HT-29 (cell line): ENCODE measurements at places on chromosomes 11 and 22. TPM values are rescaled to one million over a fixed set of nuclear protein-coding genes. Genes with fewer than 3 reads are reported as not detected.

DNA sequence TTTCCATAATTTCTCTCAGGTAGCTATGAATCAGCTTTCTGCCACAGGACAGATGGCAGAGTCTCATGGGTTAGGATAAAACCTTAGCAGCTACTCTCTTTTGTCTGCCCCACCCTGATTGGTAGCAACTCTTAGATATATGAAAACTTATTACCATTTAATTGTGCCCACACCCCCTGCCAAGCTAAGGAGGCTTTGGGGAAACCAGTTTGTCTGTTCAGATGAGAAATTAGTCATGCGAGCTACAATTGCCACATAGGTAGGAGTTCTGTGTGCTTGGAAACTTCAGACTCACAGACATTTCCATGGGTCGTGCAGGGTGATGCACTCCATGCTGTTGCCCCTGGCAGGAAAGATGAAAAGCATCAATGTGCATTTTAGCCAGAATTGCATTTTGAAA is 39.9 kb downstream of the CD44 start:
- DNase-seq = no peak

- DNase-seq = no peak
Observed at GRCh38 chr11:64298966-64299846, 952 bp upstream of the CATSPERZ start.

DNA sequence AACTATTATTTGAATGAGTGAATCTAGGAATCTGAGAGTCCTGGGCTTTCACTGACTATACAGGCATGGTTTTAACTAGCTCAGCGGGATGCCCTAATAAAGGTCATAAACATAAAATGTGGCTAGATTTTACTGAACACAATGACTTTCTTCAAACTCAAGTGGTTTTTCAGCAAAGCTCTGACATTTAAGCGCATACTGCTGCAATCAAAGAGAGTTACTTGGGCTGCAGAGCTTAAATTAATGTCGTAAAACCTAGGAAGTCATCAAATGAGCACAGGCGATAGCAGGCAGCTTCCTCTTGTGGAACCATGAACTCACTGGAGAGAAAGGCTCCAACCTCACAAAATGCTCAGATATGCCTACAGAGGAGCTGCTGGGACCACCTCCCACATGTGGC is 6.7 kb downstream of the CSNK2A3 start:
- no peak for DNase-seq

DNA sequence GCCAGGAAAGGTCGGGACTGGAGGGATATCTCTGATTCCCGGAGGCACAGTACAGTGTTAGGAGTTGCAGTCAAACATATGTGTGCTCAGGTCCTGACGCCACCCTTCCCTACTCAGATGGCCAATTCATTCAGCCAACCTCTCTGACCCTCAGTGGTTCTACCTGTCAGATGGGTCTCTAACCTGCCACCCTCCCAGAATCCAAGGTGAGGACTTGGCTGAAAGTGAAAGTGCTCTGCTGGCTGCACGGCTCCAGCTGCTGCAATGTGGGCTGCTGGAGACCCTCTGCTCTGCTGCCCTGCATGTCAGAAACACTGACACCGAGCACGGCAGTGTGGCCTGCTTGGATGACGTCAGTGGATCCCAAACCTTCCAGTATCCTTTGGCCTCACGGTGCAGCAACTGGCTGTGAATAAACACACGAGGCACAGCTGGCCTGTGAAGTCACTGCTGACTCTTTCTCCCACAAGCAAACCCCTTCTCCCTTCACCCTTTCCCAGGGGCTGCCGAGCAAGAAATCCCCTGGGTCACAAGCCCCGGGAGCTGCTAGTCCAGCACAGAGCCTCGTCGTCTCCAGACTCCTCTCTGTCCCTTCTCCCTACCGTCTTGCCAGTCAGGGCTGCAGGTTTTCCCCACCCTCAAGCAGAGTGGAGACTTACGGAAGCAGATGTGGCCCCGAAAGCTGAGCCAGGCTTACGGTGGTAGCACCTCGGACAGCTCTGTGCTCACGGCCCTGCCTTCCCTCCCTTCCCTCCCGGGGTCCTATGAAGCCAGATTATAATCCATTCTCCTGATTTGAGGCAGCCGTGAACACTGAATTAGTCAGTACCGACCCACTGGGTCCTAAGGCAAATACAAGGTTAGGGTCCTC is 24.3 kb downstream of the KIAA0930 start:
- DNase-seq = no peak

DNA sequence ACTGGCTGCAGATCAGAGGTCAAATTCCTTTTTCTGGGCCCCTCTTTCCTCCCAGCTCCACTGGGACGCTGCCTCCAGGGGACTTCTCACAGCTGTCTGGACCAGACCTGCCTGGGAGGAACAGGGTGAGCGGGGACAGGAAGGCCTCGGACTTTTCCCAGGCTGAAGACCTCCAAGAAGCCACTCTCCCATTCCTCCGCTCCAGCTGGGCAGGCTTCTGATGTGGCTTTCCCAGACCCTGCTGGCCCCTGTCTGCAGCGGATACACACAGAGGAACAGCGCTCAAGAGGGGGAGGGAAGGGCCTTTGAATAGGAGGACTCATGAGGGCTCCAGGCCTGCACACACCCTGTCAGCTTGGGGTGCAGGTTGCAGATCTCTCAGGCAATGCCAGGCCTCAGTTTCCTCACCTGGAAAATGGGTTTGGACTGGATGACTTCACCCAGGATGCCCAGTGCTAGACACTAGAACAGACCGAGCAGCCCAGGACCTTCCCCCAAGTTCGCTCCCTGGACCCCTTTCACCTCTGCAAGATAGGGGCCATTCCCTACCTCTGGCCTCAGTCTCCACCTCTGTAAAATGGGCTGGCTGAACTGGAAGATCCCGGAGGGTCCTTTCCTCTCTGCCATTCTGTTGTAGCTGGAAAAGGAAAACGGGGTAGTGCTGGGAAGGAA is 36.6 kb downstream of the MB start:
- DNase-seq = no peak

GRCh38 chr22:29002603-29003002 is 59.0 kb downstream of the C22orf31 start:
- DNase-seq = no peak

GRCh38 chr22:30282616-30283046 is 6.7 kb downstream of the CASTOR1 start:
- DNase-seq = no peak

DNA sequence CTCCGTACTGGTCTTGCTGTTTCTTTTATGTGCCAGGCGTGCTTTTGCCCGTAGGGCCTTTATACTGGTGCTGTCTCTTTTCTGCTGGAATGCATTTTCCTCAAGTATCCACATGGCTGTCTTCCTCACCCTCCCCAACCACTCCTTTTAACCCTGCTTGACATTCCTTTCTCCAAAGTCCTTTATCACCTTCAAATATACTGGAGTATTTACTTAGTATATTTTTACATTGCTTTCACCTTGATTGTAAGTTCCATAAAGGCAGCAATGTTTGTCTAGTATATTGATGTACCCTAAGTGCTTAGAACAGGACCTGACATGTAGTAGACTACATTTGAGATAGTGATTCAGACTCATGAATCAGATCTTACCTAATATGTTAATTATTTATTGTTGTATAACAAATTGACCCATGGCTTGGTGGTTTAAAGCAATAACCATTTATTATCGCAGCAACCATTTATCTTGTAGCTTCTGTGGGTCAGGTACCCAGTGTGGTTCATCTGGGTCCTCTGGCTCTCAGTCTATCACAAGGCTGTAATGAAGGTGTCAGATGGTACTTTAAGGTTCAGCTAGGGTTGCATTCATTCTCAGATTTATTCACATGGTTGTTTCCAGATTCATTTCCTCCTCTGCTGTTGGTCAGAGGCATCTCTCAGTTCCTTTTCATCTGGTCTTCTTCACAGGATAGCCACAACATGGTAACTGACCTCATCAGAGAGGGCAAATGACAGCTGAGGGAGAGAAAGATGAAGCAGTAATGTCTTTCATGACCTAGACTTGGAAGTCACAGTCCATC is 34.2 kb downstream of the DDX10 start:
- DNase-seq = no peak

GPHA2 gene
- total RNA-seq = not detected in 2 replicates

GTSE1 gene
- total RNA-seq = 22.0 and 23.5 TPM in 2 replicates

FGF4 gene
- not detected in 2 replicates for total RNA-seq

GSTT2B gene
- total RNA-seq = 0.70 and 0.89 TPM in 2 replicates

CCDC81 gene
- 0.08 and 0.31 TPM in 2 replicates for total RNA-seq

CRYBB3 gene
- total RNA-seq = 0.46 TPM in 1 of 2 replicates, not detected in the other
